ENCODE measurements at places on chromosomes 5 and 9. TPM values are rescaled to one million over a fixed set of nuclear protein-coding genes. Genes with fewer than 3 reads are reported as not detected.

GRCh38 chr5:151243127-151243526 is 9.9 kb upstream of the GM2A start:
- no peak for DNase-seq

DNA sequence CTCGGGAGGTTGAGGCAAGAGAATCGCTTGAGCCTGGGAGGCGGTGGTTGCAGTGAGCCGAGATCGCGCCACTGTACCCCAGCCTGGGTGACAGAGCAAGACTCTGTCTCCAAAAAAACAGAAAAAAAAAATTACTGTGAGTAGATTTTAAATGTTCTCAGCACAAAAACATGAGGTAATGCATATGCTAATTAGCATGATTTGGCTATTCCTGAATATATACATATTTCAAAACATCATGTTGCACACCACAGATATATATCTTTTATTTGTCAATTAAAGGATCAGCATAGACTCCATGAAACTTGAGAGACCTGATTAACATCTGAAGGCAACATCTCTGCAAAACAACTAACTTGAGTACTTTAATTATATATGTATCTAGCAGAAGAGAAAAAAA is 103.3 kb downstream of the THBS4 start:
- no peak for DNase-seq

DNA sequence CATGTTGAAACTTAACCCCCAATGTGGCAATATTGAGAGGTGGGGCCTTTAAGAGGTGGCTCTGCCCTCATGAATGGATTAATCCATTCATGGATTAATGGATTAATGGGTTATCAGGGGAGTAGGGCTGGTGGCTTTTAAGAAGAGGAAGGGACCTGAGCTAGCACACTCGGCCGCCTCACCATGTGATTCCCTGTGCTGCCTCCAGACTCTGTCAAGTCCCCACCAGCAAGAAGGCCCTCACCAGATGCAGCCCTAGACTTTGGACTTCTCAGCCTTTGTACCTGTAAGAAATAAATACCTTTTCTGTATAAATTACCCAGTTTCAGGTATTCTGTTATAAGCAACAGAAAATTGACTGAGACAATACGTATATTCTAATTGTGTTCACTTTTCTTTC is 272.2 kb upstream of the DMRT1 start:
- DNase-seq = no peak

DNA sequence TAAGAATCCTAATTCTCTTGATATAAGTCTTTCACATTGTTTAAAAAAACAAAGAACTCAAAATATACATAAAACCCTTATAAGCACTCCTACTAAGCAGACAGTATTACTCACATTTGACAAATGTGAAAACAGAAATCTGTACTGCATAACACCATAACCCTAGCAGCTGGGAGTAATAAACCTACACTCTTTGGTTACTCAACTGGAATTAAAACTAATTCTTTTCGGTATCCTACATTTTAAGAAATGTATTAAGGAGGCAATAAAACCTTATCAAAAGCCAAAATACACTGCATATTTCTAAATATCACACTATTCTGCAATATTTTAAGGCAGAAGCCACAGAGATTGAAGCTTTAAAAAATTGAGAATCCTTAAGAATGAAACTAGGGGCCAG is 6.8 kb downstream of the AUH start:
- no peak for DNase-seq

Gene CXCL14
- 0.62 TPM for total RNA-seq

GRCh38 chr5:133611357-133612248 is 738 bp downstream of the FSTL4 start:
- no peak for DNase-seq

- no peak for DNase-seq
Observed at GRCh38 chr5:146799231-146799630, 79.3 kb downstream of the PPP2R2B start.

All from M059J (cell line).